ENCODE measurements at places on chromosomes 16 and 17.

- DNase-seq: no peak
Measured at GRCh38 chr16:70680495-70681381, 5.1 kb downstream of the MTSS2 start.

- no peak for DNase-seq
Measured at GRCh38 chr17:49496867-49497147, 1.7 kb downstream of the NGFR start.

GRCh38 chr16:2343211-2343610 lies 2.7 kb upstream of the ABCA3 start:
- DNase-seq: no peak

- no peak for DNase-seq
Measured at GRCh38 chr17:82670661-82671450, 22.6 kb upstream of the WDR45B start.

DNA sequence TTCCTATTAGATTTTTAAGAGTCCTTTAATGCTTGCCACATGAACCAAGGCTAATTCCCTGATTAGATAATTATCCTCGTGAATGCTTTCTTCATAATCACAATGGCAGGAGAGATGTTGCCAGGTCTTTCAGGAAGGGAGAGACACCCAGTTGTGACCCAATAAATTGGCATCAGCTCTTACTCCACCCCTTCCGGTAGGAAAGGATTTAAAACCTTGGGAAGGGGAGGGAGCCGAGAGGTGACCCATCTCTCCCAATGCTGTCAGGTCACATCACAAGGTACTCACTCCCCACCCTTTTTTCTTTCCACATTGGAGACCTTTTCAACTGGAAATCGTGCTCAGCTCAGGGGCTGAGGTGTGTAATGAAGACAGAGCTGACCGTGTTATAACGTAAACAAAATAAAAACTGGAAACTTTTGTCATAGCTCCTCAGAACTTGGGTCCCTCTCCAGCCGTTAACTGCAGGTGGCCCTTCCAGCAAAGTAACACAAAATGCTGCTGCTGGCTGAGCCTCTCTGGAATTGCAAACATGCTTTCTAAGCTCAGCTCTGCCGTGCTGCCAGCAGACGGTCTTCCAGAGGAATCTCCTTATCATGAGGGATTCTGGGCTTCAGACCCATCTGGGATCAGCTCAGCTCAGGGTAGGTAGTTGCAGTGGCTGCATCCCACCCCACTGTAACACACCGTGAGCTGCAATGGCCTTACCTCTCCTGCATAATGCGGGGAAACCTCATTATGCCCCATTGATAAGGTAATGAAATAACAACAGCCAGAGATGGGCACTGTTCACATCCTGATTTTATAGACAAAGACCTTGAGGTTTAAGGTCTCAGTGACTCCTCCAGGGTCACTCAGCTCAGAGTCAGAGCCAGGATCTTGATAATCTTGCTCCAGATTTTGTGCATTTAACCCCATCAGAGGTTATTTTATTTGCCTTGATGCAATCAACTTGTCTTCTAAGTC lies 15.6 kb downstream of the TMEM100 start:
- no peak for DNase-seq

DNA sequence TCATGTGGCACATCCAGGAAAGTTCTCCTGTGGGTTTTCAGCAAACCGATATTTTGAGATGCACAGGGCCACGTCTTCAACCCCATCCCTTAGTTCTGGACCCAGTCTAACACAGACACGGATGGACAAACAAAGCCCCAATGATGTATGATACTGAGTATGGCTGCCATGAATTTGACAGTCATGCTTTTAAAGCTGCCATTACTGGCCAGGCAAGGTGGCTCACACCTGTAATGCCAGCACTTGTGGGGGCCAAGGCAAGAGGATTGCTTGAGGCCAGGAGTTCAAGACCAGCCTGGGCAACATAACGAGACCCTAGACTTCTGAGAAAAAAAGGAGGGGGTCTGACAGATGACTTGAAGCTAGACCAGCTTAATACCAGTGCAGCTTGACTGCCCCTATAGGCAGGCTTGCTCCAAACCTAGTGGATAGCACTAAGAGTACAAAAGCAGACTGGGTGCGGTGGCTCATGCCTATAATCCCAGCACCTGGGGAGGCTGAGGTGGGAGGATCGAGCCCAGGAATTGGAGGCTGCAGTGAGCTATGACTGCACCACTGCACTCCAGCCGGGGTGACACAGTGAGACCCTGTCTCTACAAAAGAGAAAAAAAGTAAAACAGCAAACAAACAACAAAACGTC lies 10.8 kb upstream of the ZNF629 start:
- no peak for DNase-seq

- no peak for DNase-seq
Measured at GRCh38 chr16:67457611-67458010, 23.3 kb downstream of the ATP6V0D1 start.

GRCh38 chr17:43579566-43580140 lies 33.5 kb upstream of the ETV4 start:
- DNase-seq: peak; percentile 92

- DNase-seq: no peak
Measured at GRCh38 chr17:30237296-30238002, 2.0 kb upstream of the SLC6A4 start.

- DNase-seq: peak; percentile 64
Measured at GRCh38 chr16:82192665-82193064, 22.6 kb upstream of the MPHOSPH6 start.

DNA sequence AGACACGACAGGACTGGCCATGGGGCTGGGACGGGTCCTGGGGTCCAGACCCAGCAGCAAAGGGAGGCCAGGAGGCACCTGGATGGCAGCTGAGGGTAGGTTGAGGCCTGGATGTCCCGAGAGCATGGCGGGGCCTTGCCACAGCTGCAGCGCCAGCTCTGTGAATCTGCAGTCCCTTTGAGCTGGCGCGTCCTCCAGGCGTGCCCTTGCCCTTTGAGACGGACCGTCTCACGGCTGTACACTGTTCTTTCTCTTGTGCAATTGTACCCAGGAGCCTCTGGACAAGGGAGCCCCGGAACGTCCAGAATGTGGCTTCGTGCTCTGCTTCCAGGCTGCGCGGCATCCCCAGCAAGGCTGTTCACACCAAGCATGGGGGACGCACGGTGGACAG lies 69.5 kb upstream of the CIBAR2 start:
- no peak for DNase-seq

- peak; percentile 96 for DNase-seq
Measured at GRCh38 chr16:85354686-85355514, 242.6 kb upstream of the CIBAR2 start.

DNA sequence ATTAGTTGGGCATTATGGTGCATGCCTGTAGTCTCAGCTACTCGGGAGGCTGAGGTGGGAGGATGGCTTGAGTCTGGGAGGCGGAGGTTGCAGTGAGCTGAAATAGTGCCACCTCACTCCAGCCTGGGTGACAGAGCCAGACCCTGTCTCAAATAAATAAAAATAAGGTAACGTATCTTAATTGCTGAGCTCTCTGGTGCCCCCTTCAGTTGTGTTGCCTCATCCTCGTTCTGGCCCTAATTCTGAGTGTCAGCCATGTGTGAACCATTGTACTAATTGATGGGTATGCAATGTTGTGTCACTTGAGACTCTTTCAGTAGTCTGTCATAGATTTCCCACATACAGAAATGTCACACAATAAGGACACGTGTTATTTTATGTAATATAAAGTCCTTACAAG lies 363.1 kb upstream of the RBFOX1 start:
- no peak for DNase-seq

DNA sequence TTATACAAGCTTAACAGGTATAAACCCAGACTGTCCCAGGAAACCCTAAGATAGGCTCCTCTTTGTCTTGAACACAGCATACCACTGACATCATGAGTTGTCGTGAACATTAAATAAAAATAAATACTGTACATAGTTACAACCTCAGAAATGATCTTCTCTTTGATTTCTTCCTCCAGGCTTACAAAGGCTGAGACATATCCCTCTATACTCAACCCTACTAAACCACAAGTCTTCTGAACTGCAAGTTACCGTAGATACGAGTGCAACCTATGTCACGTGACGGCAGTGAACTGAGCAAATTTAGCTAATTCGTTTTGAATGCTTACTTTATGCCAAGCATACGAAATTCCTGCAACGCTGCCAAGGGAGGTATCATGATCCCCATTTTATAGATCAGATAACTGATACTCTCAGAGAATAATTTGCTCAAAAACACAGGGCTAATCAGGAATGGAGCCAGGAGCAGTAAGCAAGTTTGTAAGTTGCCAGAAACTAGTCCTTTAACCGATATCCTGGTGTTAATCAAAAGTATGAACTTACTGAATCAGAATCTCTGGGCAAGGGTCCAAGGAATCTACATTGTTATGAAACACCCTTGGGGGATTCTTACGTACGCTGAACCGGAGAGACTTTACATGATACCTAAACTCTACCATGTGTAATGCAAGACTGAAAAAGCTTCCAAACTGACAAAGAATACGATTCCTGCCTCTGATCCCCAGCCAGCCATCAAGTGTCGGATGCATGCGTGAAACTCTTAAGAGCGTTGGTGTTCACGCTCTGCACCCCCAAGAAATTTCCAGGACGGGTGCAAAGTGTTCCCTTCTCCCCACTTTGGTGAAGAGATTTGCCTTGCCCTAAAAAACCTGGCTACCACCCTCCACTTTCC lies 106.2 kb downstream of the XYLT1 start:
- peak; percentile 97 for DNase-seq

DNA sequence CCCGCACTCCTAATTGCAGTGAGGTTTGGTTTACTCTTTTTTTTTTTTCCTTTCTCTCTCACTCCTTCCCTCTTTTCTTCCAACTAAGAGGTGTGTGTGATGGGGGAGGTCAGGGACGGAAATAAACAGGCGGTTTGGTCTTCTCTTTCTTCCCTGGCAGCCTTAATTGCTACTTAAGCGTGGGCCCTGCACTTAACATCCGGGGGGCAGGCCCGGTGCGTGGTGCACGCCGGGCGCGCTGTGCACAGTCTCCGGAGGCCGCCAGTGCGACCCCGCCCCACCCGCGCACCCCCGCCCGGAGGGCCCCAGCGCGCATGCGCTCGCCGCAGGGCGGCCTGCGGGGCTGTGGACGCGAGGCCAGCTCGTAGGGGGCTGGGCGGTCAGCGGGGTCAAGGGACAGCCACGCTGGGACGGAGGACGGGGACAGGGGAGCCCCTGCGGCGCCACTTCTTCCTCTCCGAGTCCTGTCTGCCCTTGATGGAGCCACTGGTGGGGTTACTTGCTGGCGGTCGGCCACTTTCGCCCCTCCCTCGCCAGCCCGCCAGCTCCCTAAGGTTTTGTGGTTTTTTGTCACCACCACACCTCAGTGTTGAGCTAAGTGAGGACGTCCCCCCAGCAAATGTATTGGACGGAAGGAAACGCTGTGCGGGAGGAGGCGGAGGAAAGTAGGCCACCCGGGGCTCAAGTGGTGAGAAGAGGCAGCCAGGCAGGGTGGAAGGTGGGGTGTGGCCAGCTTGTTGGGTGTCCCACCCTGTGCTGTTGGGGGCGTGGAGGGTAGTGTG lies 120.9 kb downstream of the MRM1 start:
- no peak for DNase-seq

- DNase-seq: no peak
Measured at GRCh38 chr16:23575834-23576233, 18.3 kb downstream of the UBFD1 start.

DNA sequence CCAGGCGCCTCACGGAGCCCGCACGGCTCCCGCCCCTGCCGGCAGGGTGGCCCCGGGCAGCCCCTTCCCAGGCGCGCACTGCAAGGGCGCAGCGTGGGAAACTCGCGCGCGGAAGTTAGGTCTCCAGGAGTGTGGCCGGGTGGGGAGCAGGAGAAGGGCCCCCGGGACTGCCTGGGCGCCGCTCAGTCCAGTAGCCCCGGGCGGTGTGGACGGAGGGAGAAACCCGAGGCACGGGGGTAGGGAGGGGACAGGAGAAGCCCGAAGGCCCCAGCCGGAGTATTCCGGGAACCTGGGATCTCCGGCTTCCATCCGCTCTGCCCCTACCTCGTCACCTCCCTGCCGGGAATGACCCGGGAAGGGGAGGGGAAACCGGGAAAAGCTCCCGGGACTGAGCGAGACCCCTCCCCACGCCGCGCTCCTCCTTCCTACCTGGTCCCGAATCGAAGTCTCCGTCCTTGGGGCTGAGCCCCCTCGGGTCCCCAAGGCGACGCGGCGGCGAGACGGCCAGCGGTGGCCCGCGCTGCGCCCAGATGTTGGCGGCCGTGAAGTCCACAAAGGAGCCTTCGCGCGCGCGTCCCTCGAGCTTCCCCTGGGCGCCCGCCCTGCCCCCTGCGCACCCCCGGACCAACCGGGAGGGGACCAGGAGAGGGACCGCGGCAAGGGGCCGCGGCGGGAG lies 418 bp downstream of the SOCS3 start:
- DNase-seq: no peak

GRCh38 chr17:38733982-38734973 lies 4.1 kb downstream of the CISD3 start:
- DNase-seq: no peak

GRCh38 chr16:7025616-7026190 lies 306.9 kb upstream of the RBFOX1 start:
- DNase-seq: no peak

DNA sequence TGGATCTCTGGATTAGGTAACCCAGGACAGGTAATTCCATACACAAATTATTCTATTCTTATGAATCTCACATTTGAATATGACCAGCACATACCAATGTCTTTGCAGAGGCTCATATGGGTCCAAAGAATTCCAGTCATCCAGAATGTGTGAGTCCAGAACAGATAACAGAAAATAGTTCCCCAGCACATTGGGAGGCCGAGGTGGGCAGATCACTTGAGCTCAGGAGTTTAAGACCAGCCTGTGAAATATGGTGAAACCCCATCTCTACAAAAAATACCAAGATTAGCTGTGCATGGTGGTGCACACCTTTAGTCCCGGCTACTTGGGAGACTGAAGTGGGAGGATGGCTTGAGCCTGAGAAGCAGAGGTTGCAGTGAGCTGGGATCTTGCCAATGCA lies 26.9 kb downstream of the HYDIN start:
- no peak for DNase-seq

- no peak for DNase-seq
Measured at GRCh38 chr16:4089251-4089810, 26.9 kb downstream of the ADCY9 start.

DNA sequence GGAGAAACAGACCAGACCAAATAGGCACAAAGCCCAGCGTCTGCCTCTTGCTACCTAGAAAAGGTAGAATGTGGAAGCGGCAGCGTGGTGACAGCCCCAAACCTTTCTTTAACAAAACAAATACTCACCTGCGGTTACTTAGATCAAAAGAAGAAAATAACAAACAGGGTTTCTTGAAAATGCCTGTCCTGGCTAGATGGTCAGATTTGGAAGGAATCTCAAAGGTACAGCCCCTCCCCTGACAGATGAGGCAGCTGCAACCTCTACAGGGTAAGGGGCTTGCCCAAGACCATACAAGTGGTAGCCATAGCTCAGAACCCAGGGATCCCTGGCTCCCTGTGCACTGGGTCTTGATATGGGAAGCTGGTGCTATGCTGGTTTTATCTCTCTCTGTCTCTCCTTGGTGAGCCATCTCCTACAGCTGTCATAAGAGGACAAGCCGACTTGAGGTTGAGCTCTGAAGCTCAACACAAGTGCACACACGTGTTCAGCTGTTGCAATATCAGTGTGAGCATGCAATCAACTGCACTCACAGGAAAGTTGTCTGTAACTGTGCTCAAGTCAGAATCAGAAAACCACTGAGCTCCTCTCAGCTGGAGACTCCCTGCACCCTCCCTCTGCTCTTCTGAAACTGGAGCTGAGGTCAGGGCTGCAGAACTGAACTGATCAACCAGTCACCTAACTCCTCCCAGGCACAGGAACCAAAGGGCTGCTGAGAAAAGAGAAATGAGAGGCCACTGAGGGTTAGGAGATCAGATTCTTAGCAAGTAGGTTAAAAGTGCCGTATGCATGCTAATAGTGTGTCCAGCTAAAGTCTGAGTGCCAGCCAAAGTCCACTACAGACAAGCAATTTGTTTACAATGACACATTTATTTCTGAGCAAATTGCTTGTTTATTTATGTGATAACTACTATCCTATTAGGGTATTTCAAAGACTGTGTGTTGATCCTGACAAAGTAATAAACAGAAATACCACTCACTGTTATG lies 6.1 kb upstream of the RNF157 start:
- DNase-seq: peak; percentile 69
